ENCODE measurements at places on chromosomes 16 and 17. TPM values are rescaled to one million over a fixed set of nuclear protein-coding genes. Genes with fewer than 3 reads are reported as not detected.

DNA sequence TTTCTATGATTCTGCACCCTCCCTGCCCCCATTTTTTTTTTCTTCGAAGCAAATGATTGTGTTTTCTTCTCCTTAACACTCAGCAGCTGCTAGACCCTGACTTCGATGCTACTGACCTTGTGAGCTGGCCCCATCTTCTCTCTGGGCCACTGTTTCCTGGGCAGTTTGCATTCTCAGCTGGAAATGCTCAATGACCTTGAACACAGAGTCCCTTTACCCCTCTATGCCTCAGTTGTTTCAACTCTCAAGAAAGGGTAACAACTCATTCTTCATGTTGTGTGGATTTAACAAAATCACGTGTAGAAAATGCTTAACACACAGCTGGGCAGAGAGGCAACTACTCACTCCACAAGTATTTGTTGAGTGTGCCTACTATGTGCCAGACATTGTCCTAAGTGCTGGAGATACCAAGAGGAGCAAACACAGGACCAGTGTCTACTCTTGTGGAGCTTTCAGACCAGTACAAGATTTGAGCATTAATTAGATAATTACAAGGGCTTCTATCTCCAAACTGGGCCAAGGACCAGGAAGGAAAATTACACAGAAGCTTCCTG, 66.2 kb downstream of the IQCK start:
- no peak for DNase-seq
- H3K27ac ChIP-seq = no peak overlapping the region
- H3K4me3 ChIP-seq = no peak overlapping the region
- H3K36me3 ChIP-seq = no peaks in the 10 kb centered on the region
- no peaks in the 10 kb centered on the region for H3K27me3 ChIP-seq

- H3K4me3 ChIP-seq = no peak overlapping the region
- DNase-seq = no peak
- H3K36me3 ChIP-seq = no peaks in the 10 kb centered on the region
- H3K27me3 ChIP-seq = no peaks in the 10 kb centered on the region
- H3K27ac ChIP-seq = no peak overlapping the region
Observed at GRCh38 chr17:79205688-79206205, 131.1 kb downstream of the ENGASE start.

DNA sequence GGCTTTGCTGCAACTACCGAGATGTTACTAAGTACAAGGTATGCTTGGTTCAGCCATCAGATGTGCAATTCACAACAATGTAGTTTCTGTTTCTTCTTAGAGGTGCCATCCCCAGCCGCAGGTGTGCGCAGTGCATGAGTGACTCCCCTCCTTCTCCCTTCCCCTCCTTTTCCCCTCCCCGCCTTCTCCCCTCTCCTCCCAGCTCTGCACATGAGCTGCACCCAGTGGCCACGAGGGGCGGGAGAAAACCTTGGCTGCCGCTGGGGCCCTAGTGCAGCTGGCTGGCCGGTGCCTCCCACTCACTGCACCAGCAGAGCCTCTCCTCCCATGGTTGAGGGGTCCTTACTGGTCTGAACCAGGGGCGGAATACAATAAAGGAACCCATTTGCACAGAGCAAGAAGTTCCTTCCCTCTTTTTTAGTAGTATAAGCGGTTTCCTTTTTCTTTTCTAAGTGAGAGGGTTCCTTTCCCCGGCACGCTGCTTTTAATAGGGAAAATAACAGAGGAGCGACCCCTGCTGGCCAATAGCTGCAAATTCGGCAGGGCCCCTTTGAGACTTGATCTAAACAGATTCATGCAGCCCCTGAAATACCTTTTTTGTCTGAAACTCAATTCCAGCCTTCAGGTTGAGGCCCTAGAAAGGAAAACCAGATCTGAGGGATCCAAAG, 7.8 kb upstream of the CCL15 start:
- no peaks in the 10 kb centered on the region for H3K27me3 ChIP-seq
- no peak overlapping the region for H3K4me3 ChIP-seq
- H3K4me1 ChIP-seq = no peaks in the 10 kb centered on the region

MAPT gene
- total RNA-seq = 2.9 TPM
